ENCODE measurements at places on chromosomes 12 and 14.

GRCh38 chr14:103543140-103543539 is 14.1 kb downstream of the TRMT61A start:
- no peaks in the 10 kb centered on the region for H3K27me3 ChIP-seq
- no peak overlapping the region for H3K27ac ChIP-seq
- peaks cover 6% of the 10 kb centered on the region for H3K4me1 ChIP-seq
- no peaks in the 10 kb centered on the region for H3K36me3 ChIP-seq
- DNase-seq, result no peak

DNA sequence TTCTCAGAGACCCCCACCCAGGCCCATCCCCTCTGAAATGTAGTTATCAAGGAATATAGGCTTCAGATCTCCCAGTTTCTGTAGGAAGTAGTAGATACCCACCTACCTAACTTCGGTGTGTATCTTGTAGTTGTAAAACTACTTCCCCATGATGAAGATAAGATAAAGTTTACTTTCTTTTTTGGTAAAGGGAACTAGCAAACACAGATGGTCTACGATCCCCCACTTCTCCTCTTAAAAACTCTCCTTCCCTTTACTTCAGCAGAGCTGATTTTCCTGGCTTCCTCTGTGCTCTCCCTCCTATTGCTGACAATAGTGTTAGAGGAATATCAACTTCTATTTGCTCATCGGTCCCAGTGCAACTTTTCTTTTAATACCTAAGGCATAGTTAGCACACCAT is 395.2 kb downstream of the RPL10L start:
- no peaks in the 10 kb centered on the region for H3K4me1 ChIP-seq
- H3K27me3 ChIP-seq, result no peaks in the 10 kb centered on the region
- DNase-seq, result no peak
- peaks cover 4% of the 10 kb centered on the region for H3K36me3 ChIP-seq
- no peak overlapping the region for H3K27ac ChIP-seq

DNA sequence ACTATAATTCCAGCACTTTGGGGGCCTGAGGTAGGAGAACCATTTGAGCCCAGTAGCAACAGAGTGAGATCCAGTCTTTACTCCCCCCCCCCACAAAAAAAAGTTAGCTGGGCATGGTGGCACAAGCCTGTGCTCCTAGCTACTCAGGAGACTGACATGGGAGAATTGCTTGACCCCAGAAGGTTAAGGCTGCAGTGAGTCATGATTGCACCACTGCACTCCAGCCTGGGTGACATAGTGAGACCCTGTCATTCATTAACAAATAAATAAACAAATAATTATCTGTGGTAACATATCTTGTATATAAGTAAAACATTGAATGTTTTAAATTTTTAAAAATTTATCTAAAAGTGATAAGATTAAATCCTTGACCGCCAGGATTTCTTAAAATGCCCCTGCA is 4.8 kb downstream of the ENTPD5 start:
- H3K27ac ChIP-seq, result no peak overlapping the region
- H3K36me3 ChIP-seq, result peaks cover 13% of the 10 kb centered on the region
- no peaks in the 10 kb centered on the region for H3K4me1 ChIP-seq
- no peak overlapping the region for H3K4me3 ChIP-seq
- no peaks in the 10 kb centered on the region for H3K27me3 ChIP-seq
- no peak for DNase-seq

DNA sequence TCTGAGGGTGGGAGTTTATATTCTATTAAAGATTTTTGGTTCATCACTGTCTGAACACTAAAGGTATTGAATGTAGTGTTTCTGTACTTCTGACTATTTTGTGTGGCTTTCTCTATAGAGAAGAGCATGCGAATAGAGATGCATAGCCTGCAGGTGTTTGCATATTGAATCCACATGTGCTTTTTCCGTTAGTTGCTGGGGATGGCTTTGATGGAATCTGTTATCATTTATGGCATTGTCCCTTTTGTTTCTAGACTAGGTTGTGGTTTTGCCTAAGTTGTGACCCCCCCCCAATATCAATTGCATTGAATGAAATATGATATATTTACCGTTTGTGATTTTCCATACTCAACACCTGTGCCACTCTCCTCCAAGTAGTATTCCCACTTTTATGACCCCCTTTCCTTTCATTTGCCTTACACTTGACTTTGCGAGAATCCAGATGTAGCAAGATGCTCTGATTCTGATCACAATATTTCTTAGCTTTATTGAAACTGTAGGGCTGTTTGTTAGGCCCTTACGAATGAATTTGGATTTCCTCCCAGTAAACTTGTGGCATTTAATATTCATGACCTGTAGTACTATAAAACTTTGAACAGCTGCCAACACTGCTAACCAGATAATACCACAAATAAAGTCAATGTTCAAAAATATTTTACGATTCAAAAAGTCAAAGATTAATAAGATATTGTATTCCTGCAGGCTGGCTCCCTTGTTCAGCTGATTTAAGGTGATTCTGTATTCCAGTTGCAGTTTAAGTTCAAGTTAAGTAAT is 176.4 kb downstream of the TMTC2 start:
- no peak overlapping the region for H3K4me3 ChIP-seq
- peaks cover 22% of the 10 kb centered on the region for H3K4me1 ChIP-seq
- peaks cover 16% of the 10 kb centered on the region for H3K36me3 ChIP-seq

GRCh38 chr14:29803045-29803444 is 124.6 kb downstream of the PRKD1 start:
- no peak for DNase-seq
- peaks cover 5% of the 10 kb centered on the region for H3K4me1 ChIP-seq
- H3K27me3 ChIP-seq, result no peaks in the 10 kb centered on the region
- no peaks in the 10 kb centered on the region for H3K36me3 ChIP-seq
- H3K27ac ChIP-seq, result no peak overlapping the region
